Stimulated activated CD8-positive, alpha-beta memory T cell treated with anti-CD3 and anti-CD28 coated beads, Interleukin-15, amount 100 ng/mL, for 1 hour (primary cell): ENCODE measurements at places on chromosomes 4 and X.

GRCh38 chrX:118356154-118356701 lies 10.3 kb downstream of the WDR44 start:
- DNase-seq, result no peak

DNA sequence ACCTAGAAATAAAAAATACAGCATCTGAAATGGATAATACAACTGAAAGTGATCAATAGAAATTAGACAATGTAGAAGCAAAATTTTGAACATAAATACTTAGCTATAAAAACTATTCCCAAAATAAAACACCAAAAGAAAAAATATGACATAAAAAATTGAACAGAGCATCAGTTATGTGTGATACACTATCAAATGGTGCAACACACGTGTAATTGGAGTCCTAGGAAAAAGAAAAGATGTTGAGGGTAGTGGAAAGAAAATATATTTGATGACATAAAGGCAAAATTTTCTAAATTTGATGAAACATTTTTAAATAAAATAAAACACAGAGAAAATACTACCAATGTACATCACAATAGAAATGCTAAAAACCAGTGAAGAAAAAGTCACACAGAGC lies 63.1 kb downstream of the NPY2R start:
- no peak for DNase-seq

DNA sequence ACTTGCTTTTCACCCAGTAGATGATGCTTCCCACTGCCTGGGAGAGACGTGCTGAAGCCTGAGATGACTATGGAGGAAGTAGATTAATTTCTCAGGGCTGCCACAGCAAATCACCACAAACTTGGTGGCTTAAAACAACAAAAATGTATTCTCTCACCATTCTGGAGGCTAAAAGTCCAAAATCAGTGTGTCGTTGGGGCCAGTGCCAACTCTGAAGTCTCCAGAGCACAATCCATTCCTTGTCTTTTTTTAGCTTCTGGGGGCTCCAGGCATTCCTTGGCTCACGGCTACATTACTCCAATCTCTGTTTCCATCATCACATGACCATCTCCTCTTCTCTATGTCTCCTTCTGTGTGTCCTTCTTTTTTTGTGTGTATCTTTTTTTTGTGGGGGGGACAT lies 105.8 kb upstream of the C1QTNF7 start:
- DNase-seq, result no peak

DNA sequence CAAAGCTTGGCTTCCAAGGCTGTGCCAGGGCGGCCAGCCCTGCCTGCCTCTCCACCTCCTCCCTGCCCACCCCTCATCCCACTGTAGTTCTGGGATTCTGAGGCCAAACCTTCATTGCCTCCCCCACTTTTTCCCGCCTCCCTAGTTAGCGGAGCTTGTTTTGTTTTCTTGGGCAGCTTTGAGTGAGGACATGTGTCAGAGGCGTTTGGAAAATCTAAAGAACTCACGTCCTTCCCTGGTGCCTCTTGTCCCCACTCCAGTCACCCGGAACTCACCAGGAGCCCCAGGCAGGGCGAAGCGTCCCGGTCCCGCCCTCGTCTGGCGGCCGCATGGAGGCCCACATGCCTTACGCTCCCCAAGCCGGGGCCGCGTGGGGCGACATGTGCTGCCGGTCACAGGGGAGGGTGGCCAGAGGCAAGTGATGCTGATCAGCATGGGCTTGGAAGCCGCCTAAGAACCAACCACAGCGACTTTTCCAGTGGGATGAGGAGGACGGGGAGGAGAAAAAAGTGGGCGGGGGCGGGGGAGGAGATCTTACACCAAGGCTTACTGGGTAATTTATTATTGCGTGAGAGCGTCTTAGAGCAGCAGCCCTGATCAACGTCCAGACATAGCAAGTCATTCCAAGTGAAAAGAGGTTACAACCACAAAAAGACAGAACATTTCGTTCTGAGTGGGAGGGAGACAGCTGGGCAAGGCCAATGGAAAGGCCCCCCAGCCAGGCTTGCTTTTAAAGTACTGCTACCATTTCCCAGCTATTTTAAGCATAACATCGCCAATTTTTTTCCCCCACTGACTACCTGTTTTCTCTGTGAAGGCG lies 48.5 kb downstream of the PRPS1 start:
- no peak for DNase-seq

DNA sequence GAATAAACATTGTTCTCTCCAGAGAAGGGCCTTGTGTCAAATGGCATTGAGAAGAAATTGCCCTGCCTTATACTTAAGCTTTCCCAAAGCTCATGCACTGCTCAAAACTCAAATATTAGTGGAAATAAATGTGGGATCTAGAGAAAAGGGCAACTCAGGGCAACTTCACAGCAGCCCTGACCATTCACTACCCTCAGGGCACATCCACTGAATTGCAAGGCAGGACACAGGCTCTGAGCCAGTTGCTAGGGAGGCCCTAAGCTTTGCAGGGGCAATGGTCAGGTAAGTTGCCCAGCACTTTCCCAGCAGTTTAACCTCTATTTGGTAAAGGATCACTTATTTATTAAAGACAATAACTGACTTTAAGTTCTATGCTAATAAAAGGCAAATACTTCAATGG lies 255.3 kb upstream of the TEX13A start:
- no peak for DNase-seq

DNA sequence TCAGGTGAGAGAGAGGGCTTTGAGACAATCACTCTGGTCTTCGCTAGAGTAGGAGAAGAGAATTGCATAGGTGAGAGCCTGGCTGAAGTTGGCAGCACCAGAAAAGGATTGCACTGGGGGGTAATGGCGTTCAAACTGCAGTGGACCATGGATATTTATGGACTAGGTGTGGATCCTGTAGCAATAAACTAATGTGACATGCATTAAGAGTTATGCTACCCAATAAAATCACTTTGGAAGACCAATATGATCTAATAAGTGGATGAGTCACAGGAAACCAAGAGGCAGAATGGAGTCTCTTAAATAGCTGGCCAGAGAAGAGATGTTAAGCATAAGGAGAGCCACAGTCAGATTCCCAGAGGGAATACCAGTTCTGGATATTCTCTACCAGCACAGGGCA lies 259.8 kb downstream of the FBXO8 start:
- DNase-seq, result no peak

DNA sequence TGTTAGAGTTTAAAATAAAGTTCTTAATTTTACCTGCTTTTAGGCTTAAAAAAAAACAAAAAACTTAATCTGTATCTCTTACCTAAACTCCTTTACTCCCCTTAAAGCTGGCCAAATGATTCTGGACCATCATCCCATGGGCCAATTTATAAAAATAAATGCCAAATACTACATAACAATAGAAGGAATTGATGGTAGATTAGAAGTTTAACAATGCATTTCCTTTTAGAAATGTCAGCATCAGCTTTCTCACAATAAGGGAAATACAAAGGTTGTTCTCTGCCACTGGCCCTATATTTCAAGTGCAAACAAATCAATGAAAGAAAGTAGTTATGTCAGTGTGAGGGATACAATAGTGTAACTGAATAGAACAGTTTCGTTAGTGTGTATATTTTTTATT lies 5.7 kb upstream of the RAPGEF2 start:
- DNase-seq, result no peak

- no peak for DNase-seq
Measured at GRCh38 chrX:107826238-107827029, 768 bp downstream of the MID2 start.

GRCh38 chr4:7933651-7934510 lies 5.8 kb downstream of the AFAP1 start:
- no peak for DNase-seq

GRCh38 chrX:9326369-9326768 lies 138.5 kb upstream of the TBL1X start:
- no peak for DNase-seq

- DNase-seq, result no peak
Measured at GRCh38 chrX:20140420-20140819, 1.2 kb downstream of the EIF1AX start.

GRCh38 chrX:68646421-68646820 lies 1.0 kb upstream of the STARD8 start:
- DNase-seq, result no peak

- no peak for DNase-seq
Measured at GRCh38 chrX:13029637-13029886, 14.9 kb downstream of the FAM9C start.

DNA sequence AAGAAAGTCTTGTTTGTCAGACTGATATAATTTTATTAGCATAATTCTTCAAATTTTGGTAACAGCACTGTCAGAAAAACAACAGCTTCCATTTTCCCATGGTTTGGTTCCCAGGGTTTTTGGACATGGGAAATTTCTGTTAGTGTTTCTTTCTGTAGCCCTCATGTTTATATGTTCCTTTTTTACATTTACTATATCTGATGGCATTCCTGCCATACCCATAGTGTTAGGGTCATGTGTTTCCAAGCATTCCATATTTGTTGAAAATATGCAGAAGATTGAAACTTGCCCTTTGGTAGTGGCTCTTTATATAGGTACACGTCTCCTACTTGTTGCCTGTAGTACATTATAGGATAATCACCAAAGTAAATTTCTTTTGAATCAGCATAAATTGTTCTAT lies 65.8 kb downstream of the PDLIM5 start:
- no peak for DNase-seq

DNA sequence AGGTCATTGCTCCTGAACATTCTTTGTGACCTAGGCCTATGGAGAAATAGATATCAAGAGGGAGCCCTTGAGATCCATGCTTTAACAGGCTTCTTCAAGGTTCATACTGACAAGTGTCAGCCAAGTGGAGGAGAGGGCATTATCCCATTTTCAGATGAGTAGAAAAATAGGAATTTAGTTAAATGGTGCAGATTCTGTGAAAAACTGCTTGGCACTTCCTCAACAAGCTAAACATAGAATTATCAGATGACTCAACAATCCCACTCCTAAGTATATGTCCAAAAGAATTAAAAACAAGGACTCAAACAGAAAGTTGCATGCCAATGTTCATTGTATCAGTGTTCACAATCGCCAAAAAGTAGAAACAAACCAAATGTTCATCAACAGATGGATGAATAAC lies 43.8 kb upstream of the KCNIP4 start:
- DNase-seq, result no peak

- no peak for DNase-seq
Measured at GRCh38 chr4:83910693-83911092, 374.8 kb downstream of the GPAT3 start.

DNA sequence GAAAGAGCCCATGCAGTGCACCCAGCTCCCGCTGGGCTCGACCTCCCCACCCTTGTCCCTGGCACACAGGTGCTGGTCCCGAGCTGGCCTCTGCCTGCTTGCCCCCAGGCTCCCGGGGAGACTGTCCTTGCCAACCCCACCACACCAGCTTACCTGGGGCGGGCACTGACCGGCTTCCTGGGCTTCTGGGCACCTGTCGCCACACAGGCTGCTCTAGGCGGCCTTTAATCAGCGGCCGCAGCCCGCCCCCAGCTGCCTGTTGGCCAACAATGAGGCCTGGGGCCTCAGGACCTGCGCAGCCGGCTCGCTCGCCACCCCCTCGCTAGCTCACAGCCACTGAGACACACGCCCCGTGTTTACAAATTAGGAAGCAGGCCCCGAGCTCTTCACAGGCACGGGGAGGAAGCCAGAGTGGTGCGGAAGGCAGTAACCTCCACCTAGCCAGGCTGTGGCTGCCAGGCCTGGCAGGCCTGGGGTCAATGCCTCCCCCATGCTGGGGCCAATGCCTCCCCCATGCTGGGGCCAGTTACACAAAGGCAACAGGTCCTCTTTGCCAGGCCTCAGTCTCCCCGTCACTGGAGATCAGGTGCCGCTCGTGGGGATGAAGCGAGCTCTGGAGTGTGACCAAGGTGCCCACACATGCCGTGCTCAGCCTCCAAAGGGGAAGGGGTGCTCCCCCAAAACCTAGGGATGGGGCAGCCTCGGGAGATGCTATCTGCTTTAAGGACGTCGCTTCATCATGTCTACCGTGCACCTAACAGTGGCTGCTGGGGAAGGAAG lies at the start of gene TREX2:
TSS of gene TREX2 (minus strand) at position 201 of the 780 bp plus-strand sequence. CDS start 626 bp downstream, outside the sequence.
- no peak for DNase-seq

- no peak for DNase-seq
Measured at GRCh38 chrX:120512627-120513026, 43.5 kb upstream of the LAMP2 start.

DNA sequence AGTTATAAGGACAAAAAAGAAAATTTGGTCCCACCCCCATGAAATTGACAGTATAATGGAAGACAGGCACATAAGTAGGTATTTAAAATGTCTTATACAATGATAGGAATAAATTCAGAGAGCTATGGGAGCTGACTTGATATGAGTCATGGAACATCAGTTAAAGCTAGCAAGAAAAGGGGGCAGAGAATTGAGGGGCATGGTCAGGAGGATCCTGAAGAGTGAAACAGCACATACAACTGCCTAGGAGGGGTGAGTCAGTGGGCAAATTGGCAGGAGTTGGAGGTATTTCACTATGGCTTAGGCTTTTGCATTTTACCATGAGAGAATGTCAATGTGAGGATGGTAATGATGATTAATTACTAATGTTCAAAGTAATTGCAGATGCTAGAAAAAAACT lies 95.4 kb upstream of the BANK1 start:
- no peak for DNase-seq

GRCh38 chr4:100189820-100190642 lies at the start of gene DDIT4L:
DDIT4L (minus strand) TSS chr4:100190468; CDS start chr4:100189983, 485 bp downstream.
- no peak for DNase-seq

DNA sequence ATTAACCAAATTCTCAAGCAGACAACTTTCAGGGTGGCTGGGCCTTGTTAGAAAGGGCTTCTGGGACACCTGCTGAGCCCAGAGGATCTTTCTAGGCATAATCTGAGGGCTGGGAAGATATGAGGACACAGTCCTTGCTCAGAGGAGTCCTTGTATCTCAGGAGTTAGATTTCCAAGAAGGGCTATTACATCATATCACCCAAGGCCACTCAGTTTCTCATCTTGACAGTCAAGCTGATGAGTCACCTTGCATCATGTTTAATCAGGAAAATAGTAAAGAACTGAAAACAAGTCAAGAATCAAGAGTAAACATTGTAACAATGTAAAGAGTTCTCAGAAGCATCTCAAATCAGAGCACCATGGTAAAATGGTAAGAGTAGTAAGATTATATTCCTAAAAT lies 4.0 kb downstream of the PCYT1B start:
- no peak for DNase-seq

DNA sequence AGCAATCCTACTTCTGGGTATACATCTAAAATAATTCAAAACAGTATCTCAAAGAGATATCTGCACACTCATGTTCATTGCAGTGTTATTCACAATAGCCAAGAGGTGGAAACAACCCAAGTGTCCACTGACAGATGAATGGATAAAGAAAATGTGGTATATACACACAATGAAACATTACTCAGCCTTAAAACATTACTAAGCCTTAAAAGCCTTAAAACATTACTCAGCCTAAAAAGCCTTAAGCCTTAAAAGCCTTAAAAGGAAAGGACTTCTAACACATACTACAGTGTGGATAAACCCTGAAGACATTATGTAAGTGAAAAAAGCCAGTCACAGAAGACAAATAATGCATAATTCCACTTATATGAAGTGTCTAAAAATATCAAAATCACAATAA lies 40.3 kb upstream of the TFDP3 start:
- no peak for DNase-seq

GRCh38 chr4:168174308-168174707 lies 82.0 kb downstream of the ANXA10 start:
- no peak for DNase-seq

GRCh38 chrX:56279863-56280262 lies 47.7 kb downstream of the KLF8 start:
- no peak for DNase-seq
